ENCODE measurements at places on chromosomes 5 and 9.

- DNase-seq: no peak
Measured at GRCh38 chr5:116176121-116176520, 91.3 kb downstream of the COMMD10 start.

GRCh38 chr9:72749276-72749675 lies 203.6 kb downstream of the ALDH1A1 start:
- DNase-seq: no peak

DNA sequence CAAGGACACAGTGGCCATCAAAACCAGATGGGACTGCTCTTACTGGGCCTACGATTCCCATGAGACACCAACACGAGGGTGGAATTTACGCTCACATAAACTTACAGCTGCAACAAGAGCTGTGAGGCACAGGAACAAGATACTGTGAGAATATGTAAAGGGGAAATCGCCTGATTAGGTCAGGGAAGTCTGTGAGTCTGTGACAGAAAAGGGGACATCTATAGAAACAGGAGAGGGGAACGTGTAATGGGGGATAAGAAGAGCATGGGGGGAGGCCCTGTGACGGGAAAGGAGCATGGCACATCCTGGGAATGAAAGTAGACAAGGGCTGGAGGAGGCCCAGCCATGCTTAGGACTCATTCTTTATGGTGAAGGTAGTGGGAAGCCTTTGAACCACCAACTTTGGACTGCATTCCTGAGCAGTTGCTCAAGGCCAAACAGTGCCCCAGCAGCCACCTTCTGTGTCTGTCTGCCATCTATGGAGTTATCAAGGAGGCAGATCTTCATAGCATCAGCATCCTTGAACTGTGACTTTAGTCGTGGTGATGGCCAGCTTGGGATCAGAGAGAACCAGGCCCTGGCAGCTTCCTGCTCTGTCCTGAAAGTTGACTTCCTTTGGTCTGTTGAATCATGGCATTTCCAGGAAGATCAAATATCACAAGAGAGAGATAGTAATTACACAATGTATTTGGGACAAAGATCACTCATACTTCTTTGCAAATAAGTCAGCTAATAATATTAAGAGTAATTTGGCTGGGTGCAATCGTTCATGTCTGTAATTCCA lies 87.9 kb upstream of the FAM169A start:
- no peak for DNase-seq

- DNase-seq: no peak
Measured at GRCh38 chr9:118034701-118035100, 330.5 kb downstream of the TLR4 start.

DNA sequence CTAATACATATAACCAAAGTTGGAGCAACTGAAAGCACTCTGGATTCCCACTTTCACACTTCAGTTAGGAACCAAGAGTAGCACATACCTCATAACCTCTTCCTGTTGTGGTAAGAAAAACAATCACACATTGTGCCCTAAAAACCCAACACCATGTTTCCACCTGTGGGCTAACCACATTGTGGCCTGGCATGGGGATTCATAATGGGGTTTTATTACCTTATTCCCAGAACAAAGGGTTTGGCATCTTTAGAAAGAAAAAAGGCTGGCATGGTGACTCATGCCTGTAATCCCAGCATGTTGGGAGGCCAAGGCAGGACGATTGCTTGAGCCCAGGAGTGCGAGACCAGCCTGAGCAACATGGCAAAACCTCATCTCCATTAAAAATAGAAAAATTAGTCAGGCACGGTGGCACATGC lies 60.6 kb downstream of the HSD17B3 start:
- DNase-seq: no peak

DNA sequence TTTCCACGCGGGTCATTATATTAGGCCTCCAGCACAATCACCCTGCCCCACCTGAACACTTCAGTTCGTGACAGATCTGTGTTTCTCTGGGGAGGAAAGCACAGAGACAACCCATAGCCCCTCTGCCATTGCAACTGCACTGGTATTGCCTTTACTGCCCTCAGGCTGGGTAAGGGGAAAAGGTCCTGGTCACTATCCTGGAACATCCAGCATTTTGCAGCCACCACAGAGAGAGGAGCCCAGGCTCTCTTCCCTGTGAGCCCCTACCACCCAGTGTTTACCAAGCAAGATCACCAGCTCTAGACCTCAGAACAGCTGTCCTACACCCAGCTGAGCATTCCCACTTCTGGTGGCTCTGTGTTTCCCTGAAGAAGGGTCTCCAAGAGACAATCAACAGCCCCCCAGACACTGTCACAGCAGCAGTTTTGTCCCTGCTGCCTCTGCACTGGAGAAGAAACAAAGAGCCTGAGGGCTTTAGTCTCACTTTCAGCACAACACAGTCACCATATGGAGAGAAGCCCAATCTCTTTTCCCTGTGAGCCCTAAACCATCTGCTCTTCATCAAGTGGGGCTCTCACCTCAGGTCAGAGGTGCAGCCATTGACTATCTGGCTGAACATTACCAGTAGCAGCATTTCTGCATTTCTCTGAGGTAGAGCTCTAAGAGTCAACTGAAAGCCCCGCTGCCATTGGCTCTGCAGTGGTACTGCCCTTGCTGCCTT lies 655.2 kb upstream of the FAM174A start:
- no peak for DNase-seq

DNA sequence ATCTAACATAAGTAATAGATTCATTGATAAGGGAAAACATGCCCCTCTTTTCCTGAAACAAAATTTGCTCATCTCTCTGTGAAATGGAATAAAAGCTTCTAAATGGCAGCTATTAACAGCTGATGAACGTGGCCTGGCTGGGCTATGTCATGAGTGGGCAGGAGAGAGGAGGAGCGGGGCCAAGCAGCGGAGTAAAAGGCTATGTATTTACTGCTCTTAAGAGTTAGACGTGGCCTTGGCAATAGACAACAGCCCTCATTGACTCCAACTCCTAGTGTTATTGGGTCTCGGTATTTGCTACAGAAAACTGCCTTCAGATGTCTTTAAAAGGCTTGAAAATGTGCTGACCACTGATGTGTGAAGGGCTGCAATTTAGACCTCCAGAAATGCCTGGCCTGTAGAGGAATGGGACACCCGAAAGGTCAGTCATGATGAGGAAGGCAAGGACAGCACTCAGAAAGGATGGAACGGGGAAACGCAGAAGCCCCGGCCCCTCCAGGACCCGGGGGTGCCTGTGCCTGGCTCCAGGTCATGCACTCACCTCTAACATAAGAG lies 116.8 kb downstream of the PDZD2 start:
- DNase-seq: no peak

- DNase-seq: no peak
Measured at GRCh38 chr9:79800578-79800977, 228.8 kb downstream of the TLE4 start.

DNA sequence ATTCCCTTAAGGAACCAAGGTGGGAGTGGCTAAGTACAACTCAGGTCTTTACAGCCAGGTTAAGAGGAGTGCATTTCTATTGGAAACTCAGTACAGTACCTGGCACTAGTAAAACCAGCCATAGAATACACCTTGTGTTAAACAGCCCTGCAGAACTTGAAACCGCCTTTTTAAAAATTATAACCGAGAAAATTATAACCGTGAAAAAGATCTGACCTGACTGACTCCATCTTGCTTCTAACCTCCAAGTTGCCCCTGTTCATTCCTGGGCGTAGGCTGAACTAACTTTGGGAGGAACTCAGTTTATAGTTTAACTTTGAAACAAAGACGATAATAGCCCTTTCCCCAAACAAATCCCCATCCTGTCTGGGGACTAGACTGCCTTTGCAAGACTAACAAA lies 132.3 kb downstream of the SUSD1 start:
- no peak for DNase-seq

GRCh38 chr5:104412649-104413240 lies 850.2 kb upstream of the NUDT12 start:
- DNase-seq: no peak

GRCh38 chr5:60822285-60822556 lies 21.8 kb downstream of the ELOVL7 start:
- DNase-seq: no peak

GRCh38 chr9:89719202-89719601 lies 114.4 kb downstream of the GADD45G start:
- DNase-seq: no peak

DNA sequence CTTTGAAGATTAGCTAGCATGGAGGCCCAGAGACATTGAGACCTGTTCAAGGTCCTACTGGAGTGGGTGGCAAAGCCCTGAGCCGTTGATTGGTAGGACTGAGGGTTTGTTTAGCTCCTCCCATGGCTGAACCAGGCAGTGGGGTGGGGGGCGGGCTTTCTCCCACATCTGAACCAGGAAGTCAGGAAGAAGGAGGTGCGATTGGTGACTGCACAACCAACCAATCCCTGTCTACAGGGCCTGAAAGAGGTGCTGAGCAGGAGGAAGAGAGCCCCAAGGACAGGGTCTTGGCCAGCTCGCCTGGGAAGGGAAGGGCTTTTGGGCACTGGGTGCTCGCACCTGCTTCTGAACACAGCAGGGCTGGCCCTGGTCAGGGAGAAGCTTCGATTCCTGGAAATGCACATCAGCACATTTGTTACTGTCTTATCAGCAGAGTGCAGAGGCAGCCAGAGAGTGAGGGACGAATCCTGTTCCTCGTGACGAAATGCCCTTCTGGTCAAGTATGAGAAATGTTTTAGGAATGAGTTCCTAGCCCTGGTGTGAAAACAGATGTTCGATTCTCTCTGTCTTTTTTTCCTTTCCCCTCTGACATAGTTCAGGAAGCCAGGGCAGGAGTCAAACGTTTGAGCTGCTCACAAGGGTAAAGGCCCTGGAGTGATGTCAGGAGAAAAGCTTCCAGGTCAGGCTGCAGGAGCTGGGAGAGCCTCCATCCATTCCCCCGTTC lies 294.8 kb upstream of the KLF4 start:
- DNase-seq: no peak

DNA sequence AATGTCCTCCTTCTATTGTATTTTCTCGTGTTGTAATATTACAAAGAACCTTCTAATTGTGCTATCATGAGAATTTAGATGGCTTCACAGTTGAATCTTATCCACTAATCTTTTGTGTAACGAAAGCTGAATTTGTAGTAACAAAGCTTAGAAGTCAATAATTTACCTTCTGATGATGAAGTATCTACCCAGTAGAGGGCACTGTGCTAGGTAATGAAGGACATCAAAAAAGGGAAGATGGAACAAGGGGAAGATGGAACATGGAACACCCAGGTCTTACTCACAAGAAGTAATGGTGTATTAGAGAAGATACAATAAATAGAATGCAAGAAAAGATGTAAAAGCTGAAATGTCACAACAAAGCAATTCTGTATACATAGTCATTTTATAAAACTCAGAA lies 131.0 kb upstream of the CCNG1 start:
- no peak for DNase-seq

GRCh38 chr5:6598351-6598900 lies 34.4 kb downstream of the NSUN2 start:
- DNase-seq: no peak

- no peak for DNase-seq
Measured at GRCh38 chr9:38289236-38289865, 103.2 kb upstream of the ALDH1B1 start.

Measured in NCI-H1048 (cell line).